ENCODE measurements at places on chromosomes 7 and 10.

- DNase-seq: no peak
Measured at GRCh38 chr10:85527616-85528317, 838.8 kb downstream of the GRID1 start.

DNA sequence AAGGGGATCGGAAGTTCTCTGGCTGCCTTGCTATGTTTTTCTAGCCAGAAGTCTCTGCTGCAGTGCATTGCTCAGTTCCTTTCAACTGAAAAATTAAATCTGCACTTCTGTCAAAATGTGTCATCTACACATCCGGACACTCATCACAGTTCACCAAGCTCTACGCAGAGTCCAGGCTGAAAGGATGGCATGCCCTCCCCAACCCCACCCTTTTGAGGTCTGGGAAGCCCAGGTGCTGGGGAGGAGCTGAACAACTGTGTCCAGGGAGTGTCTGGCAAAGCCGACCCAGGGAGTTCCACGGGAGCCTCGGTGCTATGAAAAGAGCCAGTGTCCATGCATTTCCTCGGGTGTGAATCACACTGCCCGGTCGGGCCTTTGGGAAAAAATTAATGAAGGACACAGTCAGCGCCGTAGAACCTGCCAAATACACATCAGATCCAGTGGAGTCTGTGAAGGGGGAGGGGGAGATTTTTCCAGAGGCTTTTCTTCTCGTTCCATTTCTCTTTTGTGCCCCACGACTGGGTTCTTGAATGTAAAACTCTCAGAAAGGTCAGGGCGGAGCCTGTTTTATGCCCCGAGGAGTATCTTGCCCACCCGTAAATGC is 757 bp upstream of the PALS2 start:
- DNase-seq: no peak

- no peak for DNase-seq
Measured at GRCh38 chr7:123538897-123539296, 4.5 kb upstream of the IQUB start.

- DNase-seq: no peak
Measured at GRCh38 chr7:137935884-137936508, 65.9 kb downstream of the CREB3L2 start.

DNA sequence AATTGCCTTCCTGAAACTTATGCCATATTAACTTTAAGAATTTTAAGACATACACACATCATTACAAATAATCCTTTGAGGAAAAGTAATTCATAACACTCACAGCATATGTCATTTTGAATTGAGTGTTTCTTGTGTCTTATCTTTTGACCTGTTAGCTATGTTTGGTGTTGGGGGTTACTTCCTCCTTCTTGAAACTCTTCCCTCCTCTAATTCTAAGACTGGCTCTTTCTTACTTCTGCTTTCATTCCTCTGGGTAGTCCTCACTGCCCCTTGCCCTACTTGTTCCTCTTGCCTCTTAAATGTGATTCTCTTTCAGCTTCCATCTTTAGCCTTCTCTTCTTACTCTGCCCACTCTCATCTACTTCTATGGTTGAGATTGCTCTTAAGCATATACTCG is 28.3 kb upstream of the PIP4K2A start:
- DNase-seq: no peak

DNA sequence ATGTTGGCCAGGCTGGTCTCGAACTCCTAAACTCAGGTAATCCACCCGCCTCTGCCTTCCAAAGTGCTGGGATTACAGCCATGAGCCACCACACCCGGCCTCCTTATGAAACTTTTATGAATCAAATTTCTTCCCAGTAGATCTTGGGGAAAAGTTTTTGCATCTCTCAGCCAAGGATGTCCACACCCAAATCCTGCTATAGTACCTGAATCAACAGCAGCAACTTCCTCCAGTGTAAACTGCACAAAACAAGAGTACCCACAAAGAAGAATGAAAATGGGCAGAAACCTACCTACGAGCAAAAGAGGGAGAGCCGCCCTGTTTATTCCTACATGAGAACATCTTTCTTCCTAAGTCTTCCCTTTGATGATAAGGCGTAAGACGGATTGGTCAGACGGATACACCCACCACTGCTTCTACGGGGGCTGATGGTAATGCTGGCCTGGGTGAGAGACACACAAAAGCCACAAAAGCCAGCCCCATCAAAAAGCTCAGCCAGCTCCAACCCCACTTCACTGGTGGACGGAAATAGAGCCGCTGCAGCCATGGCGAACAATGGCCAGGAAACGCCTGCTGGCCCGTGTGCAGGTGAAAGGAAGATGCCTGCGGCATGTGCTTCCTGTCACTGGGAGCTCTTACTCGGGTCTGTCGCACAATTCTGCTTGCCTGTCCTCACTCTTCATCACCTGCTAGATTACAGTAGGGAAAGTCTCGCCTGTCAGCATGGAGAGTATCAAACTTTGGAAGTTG is 10.4 kb downstream of the JCAD start:
- no peak for DNase-seq

GRCh38 chr7:23183279-23184012 is 1.6 kb downstream of the NUP42 start:
- no peak for DNase-seq

DNA sequence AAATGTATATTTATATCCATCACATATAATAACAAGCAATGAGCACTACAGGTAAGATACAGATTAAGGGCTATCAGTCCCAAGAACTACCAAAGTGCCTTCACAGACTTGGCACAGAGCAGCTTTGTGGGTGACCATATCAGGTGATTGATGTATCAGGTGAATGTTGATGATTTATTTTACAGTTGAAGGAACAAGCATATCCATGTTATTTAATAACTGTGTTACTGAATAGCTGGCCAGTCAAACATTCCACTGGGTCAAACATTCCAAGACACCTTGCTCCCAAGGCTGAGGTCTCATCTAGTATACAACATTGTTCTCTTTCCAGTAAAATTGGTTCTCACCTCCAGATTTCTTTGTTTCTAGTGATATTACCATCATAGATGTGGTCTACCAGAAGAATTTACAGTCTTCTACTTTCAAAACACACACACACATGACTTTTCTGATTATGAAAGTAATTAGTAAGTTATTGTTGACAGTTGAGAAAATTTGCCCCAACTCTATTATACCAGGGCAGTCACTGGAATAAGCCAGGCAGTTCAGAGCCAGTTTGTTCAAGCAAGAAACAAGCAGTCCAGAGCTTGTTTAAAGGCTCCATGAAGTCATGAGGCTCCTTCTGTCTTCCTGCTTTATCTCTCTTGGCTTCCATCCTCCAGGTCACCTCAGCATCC is 68.2 kb downstream of the ELAPOR2 start:
- DNase-seq: no peak

DNA sequence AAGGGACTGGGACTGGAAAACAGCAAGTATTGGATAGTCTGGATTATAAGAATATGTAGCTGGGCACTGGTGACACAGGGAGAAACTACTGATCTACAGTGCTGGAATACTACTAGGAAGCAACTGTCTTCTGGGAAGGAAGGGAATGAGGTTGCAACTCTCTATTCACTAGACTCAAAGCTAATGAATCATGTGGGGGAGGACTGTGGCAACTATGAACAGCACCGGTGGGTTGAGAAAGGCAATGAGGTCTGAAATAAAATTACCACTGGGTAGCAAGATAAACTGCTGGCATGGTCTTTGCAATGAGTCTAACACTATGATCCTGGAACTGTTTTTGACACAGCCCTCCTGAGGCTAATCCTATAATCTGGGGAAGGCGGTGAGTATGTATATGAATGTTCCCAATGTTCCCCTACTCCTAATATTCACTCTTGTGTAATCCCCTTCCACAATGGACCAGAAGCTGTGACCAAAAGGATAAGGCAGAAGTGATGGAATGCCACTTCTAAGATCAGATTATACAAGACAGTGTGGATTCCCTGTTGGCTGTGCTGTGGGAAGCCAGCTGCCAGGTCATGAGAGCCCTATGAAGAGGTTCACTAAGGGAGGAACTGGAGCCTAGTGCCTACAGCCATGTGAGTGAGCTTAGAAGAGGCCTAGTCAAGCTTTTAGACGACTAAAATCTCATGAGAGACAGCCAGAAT is 101.3 kb upstream of the DNAJB12 start:
- DNase-seq: no peak

GRCh38 chr7:44182827-44183226 is 6.4 kb downstream of the GCK start:
- DNase-seq: no peak

DNA sequence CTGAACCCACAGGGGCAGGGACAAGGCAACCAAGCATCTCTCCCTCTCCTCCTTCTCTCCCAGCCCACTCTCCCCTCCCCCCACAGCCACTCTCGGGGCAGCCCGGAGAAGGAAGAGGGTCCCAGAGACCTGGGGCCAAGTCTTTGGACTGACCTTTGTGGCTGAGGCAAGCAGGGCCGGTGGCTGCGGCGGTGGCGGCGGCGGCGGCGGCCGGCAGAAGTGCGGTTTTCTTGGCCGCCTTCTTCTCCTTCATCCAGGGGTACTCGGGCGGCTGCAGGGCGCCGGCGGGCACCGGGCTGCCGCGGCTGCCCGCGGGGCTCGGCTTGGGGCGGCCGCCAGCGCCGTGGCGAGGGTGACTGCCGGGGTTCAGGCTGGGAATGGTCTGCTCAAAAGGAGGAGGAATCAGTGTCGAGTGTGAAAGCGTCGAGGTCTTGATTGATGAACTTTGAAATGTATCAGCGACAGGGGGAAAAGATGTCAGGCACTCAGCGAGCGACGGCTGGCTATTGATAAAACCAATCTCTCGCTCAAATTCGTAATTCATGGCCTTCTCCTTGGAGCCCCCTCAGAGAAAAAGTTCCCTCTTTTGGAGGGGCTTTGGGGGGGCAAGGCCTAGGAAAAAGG is 414 bp downstream of the HOXA2 start:
- DNase-seq: no peak

- no peak for DNase-seq
Measured at GRCh38 chr7:111362506-111363054, 199.7 kb downstream of the IMMP2L start.

DNA sequence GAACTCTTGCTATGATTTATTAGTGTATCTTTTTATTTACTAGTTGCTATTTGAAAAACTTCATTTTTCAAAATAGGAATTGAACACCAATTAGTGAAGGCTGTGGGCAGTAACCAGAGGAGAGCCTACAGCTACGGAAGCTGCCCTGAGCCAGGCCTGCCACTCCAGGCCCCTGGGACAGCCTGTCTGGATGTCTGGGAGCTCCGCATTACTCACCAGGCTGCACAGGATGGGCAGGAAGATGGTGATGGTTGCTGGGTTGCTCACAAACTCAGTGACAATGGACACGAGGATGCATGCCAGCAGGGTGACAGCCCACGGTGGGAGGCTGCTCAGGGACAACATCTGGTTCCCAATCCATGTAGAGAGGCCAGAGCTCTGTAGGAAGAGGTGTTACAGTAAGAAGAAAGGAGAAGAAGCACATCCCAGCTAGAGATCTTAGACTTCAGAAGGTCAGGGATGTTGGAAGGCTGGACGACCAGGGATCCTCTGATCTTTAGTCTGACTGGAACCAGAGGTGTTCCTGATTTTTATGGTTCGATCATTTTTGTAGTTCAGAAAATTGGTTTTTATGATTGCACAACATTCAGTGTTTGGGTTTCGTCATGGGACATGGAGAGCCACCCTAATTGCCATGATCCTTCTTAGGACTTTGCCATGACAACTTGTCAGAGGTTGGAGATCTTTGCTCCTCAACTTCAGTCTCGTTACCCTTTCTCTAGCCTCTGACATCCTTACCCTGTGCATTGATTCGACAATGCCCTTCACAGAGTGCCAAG is 23.2 kb downstream of the STMP1 start:
- no peak for DNase-seq

GRCh38 chr10:112773783-112774182 is 176.3 kb upstream of the TCF7L2 start:
- DNase-seq: no peak

DNA sequence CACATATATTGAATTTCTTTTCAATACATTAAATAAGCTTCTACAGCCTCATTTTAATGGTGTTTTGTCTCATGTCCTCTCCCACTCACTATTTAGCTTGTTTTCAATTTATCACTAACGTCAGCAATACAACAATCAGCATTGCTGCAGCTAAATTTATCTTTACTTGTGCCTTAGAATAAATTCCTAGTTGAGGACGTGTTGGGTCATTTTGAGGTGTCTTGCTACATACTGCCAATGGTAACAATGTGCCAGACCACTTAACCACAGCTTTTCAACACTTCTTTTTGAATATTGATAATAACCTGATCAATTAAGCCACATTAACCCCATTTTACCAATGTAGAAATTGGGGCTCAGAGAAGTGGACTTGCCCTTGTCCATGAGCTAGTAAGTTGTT is 26.0 kb downstream of the FRMPD2 start:
- no peak for DNase-seq

- no peak for DNase-seq
Measured at GRCh38 chr10:33421789-33422462, 87.5 kb upstream of the NRP1 start.

DNA sequence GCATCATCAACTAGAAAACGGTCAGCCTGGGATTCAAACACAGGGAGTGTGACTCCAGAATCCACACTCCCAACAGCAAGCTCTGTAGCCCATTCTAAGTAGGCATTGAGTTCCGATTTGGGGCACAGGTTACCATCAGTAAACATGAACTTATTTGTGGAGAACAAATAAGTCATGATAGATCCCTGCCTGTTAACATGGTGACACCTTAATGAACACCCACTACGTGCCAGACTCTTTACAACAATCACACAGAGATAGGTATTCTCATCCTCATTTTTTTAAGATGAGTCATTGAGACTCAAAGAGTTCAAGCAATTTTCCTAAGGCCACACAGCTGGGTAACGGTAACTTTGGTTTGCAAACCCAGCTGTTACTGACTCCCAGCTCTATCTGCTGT is 91.5 kb downstream of the LYZL2 start:
- DNase-seq: no peak

DNA sequence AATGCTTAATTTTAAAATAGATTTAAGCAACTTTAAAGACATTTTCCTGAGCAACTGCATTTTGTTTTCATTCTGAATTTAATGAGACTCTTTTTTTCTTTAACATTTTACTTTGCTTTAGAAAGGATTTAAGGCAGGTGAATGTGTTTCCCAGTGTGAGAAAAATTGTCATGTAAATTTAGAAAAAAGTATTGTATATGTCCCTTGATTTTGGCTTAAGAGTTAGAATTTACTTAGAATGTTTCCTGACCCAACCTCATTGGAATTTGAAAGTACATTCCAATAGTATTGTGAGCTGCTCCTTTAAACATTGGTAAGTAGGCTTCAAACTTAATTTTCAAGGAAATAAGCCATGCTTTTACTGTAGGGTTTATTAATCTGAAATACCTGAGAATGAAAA is 110.2 kb downstream of the PTEN start:
- no peak for DNase-seq

DNA sequence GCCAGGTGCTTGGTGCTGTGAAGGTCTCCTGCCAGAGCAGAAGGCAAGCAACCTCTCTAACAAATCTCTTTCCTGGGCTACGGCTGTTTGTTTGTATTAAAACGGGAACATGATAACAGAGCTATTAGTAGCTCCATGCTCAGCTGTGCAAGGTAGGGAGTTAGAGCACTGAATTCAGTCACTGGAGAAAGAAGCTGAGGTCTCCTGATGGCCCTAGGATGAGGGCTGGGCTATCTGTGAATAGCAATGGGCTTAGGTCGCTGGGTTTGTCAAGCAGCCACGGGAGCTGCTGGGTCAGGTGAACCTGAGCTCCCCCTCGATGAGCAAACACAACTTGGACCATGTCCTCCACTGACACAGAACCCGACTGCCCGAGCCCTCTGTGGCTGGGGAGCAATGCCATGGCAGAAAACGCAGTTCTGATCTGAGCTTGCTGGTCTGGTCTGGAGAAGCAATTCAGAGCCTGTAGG is 24.4 kb downstream of the TACC2 start:
- no peak for DNase-seq
